ENCODE measurements at places on chromosomes 3 and 15. TPM values are rescaled to one million over a fixed set of nuclear protein-coding genes. Genes with fewer than 3 reads are reported as not detected.

PPARG gene
- total RNA-seq = 4.6 TPM

POC1A gene
- total RNA-seq = 23.2 TPM

MUC13 gene
- total RNA-seq = not detected

KBTBD13 gene
- total RNA-seq = not detected

RAB43 gene
- 44.3 TPM for total RNA-seq

AZI2 gene
- total RNA-seq = 35.6 TPM
